ENCODE measurements at places on chromosomes 3 and 15.

DNA sequence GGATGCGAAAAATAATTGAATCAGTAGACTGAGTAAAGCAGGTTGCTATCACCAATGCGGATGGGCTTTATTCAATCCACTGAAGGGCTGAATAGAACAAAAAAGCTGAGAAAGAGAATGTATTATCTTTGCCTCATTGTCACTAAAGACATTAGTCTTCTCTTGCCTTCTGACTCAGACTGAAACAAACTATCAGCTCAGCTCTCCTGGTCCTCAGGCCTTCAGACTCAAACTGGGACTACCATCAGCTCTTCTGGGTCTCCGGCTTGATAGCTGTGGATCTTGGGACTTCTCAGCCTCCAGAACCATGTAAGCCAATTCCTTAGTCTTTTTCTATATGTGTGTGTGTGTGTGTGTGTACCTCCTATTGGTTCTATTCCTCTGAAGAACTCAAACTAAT is 12.6 kb downstream of the IFT57 start:
- DNase-seq = no peak

DNA sequence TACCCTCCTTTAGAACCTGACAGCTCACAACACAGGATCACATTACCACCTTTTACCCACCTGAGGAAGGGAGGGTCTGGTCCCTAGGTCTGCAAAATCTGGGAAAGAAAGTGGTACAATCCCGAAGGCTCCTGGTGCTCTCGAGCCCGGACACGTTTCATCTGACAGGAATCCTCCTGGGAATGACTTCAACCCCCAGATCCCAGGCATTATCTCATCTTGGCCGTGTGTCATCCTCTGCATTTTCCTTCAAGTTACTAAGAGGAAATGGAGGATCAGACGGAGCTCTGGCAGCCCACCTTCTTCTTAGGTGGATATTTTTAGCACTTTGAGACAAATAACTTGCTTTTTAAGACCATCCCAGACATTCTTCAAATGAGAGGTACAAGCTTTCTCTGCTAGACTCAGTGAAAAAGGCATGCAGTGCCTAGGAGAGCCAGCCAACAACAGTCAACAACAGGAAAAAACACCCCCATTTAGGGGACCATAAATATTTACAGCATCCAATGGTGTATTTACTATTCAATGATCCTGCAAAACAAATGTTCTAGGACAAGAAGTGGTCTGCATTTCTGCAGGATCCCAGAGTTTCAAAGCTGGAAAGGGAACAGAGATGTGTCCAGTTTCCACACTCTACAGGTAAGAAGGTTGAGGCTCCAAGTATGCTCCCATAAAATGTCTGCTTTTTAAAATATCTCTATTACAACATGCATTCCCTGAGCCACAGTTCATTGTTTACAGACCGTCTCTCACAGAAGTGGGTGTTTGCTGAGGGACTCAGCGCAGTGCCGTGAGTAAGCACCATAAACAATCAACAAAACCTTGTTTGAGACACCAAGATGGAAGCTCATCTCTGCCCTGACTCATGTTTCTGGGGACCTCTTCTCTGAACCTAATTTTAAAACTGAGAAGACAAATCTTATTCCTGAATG is 38.3 kb upstream of the ARHGEF3 start:
- DNase-seq = peak; percentile 45

DNA sequence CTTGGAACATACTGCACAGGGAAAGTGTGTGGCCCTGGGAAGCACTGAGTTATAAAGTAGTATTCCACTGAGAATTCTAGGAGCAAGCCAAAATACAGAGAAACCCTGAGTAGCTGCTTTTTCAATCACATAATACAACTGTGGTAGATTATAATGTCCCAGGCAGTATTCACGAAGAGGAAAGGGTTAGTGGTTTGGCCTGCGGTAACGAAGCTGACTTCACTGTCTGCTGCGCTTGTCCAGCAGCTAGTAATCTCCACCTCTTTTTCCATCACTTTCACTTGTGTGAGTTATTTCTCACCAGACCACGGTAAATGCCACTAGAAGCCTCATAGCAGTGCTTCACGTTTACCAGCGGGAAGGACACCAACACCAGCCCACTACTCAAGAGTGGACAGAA is 34.4 kb downstream of the RPL39L start:
- DNase-seq = peak; percentile 6

DNA sequence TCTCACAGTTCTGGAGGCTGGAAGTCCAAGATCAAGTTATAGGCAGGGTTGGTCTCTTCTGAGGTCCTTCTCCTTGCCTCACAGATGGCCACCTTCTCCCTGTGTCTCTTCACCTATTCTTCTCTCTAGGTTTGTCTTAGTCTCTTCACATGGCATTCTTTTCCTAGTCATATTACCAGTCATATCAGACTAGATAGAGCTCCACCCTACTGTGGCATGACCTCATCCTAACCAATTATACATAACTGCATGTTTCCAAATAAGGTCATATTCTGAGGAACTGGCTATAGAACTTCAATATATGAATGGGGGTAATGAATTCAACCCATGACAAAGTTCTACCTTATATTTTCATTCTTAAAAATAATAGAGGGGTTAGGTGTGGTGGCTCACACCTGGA is 196.4 kb upstream of the UBE3A start:
- no peak for DNase-seq

DNA sequence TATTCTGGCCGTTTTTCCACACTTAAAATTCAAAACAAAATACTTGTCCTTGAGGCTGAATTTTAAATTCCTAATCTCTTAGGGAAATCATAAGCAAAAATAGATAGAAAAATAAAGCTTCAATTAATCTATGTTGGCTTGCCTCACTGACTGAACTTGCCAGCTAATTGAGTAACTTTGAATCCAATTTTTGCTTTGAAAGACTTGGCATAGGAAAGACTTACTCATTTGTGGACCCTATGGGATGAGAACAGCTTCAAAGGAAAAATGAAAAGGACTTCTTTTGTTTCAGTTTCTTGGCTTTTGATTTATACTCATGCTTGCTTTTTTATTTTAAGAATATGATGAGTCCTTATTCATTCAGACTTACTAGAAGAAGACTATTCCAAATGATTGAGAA is 370.7 kb upstream of the RARB start:
- no peak for DNase-seq

DNA sequence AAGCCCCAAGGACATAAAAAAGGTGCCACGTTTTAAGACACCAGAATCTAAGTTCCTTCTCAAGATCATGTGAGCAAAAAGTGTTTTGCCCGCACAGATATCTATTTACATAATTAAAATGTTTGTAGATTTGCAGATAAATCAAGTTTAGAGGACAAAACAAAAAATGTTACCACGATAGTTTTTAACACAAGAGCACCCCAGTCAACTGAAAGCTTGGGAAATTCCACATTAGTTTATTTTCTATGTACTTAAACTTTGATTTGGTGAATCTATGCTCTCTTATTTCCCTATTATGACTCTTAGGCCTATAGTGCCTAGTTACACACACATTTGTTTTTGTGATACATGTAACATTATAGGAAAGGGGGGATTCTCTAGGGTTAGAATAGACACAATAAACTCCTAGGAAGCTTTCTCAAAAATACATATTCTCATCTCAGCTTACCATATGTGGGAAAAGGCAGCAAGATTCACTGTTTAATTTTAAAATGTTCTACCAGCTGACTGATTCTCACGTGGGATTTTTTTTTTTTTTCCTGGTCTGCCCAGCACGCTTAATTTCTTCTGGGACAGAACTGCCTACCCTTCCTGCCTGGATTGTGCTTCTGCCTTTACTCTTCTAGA is 8.4 kb upstream of the LEKR1 start:
- no peak for DNase-seq

DNA sequence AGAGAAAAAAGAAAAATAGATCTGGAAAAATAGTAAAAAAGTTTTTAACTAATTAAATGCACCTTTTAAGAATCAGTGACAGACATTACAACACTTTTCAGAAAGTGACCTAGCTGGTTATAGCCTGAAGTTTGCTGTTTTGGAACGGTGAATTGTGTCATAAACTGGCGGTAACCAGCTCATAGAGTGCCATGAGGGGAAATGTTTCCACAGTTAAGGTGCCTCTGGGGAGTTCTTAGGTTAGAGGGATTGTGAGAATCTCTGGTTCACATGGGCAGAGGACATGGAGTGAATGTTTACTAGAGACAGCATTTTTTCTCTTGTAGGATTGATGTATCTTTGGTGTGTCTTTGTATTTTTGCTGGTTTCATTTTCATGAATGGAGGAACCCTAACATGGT is 2.8 kb downstream of the TBC1D23 start:
- DNase-seq = no peak

- no peak for DNase-seq
Measured at GRCh38 chr15:44347495-44347894, 59.0 kb downstream of the GOLM2 start.

DNA sequence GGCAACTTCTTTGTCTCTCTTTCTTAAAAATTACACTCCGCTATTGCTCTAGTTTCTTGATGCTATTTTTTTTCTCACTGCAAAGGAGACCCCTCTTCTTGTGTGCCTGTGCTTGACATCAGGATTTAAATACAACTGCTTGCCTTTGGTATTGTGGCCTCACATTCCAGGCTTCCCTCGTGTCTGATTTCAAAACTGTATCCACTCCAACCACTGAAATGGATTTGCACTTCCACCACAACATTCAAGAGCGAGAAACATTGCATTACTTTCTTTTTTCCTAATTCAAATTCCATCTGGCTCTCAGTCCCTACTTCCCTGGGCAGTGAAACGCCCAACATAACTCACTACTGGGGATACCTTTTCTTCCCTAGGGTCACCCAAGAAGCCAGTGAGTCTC is 50.4 kb upstream of the PXYLP1 start:
- no peak for DNase-seq

- no peak for DNase-seq
Measured at GRCh38 chr3:168220556-168220955, 124.8 kb upstream of the GOLIM4 start.

DNA sequence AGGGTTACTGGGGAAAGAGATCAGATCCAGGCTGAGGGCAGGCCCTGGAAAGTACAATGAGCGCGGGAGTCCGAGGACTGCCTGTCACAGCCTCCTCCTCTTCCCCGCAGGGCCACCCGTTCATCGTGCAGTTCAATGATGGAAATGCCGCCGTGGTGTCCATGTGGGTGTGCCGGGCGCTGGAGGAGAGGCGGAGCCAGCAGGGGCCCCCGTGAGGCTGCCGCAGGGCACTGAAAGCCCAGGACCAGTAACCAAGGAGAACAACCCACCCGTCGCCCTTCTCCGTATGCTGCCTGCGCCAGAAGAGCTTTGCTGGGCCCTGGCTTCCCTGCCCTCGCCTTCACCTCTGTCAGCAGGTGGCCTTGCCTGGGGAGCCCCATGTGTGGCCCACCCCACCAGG is 18.8 kb upstream of the SKOR1 start:
- DNase-seq = no peak

Data from AG08396 (cell line).